Fibroblast of lung (primary cell): ENCODE measurements at places on chromosomes 3 and 15. TPM values are rescaled to one million over a fixed set of nuclear protein-coding genes. Genes with fewer than 3 reads are reported as not detected.

DNA sequence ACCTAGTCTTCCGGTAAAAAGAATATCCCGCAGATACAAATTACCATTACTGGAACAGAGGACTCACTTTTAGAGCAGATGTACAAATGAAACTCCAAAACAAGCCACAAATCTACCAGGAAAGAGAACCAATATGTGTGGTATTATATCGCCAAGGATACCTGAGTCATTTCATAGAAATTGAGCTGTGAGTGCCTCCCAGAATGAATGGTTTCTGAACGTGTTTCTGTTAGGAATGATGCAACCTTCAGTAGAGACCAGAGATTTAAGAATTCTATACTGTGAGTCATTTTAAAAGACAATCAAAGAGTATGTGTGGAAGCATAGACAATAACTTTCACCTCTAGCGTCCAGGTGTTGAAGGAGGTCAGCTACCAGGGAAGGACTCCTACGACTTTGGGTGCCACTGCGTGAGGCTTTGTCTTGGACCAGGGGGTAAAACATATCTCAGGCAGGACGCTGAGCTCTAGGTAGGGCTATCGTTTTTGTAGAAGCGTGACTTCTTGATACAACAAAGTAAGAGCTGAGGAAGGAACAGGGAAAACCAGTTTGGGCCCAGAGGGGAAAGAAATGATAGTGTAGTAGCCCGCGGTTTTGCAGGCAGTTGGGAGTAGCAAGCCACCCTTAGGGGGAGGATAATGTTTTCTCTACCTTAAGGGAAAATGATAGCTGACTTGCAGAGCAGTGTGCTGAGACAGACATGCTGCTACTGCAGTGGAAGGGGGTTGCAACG is 210.4 kb downstream of the TP63 start:
- no peaks in the 10 kb centered on the region for H3K36me3 ChIP-seq
- DNase-seq, result peak; percentile 82
- no peak overlapping the region for H3K27ac ChIP-seq
- no peaks in the 10 kb centered on the region for H3K27me3 ChIP-seq
- no peak overlapping the region for H3K4me3 ChIP-seq

Gene TRIM42
- not detected in 2 replicates for total RNA-seq

Gene CKMT1A
- total RNA-seq, result not detected in 2 replicates

Gene PYDC2
- not detected in 2 replicates for total RNA-seq

Gene MESP2
- total RNA-seq, result 0.77 and 0.99 TPM in 2 replicates

Gene TEX55
- total RNA-seq, result not detected in 2 replicates

DNA sequence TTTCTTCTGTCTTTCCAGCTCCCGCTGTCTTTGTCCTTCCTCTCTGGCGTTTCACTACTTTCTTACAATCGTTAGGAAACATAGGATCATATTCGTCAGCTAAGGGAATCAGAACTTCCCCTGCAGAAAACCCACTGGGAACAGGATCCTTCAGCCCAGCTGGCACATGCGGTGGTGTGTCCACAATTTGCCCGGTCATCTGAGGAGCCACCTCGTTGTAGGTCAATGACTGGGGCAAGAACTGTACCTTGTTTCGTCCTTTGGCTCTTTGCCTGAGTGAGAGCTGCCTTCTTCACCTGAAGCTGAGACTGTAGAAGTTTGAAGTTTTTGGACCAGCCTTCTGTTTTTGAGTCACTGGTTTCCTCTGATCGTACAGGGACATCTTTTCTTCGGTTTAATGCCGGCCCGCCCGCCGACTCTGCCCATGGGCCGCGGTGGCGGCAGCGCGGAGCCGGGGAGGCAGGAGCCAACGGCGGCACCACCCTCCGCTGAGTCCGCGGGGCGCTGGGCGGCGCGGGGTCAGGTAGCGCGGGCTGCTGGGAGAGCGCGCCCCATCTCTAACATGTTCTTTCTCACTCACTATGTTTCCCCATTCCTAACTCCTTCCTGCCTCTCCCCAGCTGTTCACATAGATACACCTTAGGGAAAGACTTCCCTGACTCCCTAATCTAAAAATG is 214.1 kb upstream of the NANOGP8 start:
- H3K4me3 ChIP-seq, result no peak overlapping the region
- no peak overlapping the region for H3K27ac ChIP-seq
- H3K36me3 ChIP-seq, result no peaks in the 10 kb centered on the region
- no peaks in the 10 kb centered on the region for H3K4me1 ChIP-seq
- H3K27me3 ChIP-seq, result no peaks in the 10 kb centered on the region

- H3K4me3 ChIP-seq, result no peak overlapping the region
- no peaks in the 10 kb centered on the region for H3K36me3 ChIP-seq
- no peak overlapping the region for H3K27ac ChIP-seq
Measured at GRCh38 chr3:106629215-106629832, 747.9 kb upstream of the CCDC54 start.

DNA sequence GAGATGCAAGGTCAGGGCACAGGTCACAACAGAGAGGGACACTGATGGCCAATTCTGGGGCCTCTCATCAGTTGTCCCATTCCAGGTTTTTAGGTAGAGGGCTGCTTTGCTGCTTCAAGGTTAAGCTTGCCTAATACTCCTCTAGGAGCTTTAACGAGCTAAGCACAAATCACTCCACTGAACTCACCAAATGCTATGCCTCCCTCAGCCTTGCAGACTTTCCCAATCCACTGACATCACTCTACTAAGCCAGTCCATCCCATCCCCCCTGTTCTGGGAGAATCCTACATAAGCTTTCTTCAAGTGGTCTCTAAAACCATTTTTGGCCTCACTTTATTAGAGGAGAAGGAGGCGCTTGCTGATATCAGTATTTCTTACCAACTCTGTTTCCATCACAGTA is 24.8 kb upstream of the PDCD6IP start:
- no peaks in the 10 kb centered on the region for H3K36me3 ChIP-seq
- H3K27me3 ChIP-seq, result no peaks in the 10 kb centered on the region
- DNase-seq, result no peak
- no peak overlapping the region for H3K27ac ChIP-seq

Gene CXCR6
- total RNA-seq, result not detected in 2 replicates

Gene CHRNA3
- not detected in 2 replicates for total RNA-seq
